T-helper 17 cell (primary cell): ENCODE measurements at places on chromosomes 2 and 18.

DNA sequence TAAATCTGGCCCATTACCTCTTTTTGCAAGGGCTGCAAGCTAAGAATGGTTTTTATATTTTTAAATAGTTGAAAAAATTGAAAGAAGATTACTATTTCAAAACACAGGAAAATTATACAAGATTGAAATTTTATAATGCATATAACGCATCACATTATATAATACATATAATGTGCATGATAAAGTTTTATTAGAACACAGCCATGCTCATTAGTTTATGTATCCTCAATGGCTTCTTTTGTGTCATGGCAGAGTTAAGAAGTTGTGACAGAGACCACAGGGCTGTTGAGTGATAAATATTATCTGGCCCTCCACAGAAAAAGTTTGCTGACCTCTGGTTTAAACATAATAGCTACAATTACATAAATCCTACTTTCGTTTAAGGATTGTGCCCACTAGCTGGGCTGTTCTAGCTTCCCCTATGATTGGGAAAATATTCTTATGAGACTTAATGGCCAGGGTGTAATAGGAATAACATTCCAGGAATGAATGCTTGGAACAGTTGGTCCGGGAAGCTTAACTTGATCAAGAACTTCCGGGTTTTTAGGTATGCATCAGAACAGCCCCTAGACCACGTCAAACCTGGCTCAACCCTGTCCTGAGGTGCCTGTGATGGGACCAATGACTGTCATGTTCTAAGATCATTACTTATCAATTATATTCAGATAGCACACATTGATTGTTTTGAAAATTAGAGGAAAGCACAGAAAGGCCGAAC is 98.7 kb upstream of the LPIN2 start:
- no peaks in the 10 kb centered on the region for H3K4me1 ChIP-seq
- no peak for DNase-seq
- H3K36me3 ChIP-seq, result peaks cover 3% of the 10 kb centered on the region
- H3K27me3 ChIP-seq, result peaks cover 4% of the 10 kb centered on the region
- H3K4me3 ChIP-seq, result no peak overlapping the region

GRCh38 chr2:170341684-170342623 is 164.0 kb downstream of the MYO3B start:
- no peaks in the 10 kb centered on the region for H3K36me3 ChIP-seq
- H3K27me3 ChIP-seq, result peaks cover 20% of the 10 kb centered on the region
- H3K4me3 ChIP-seq, result no peak overlapping the region
- peak overlapping the region; percentile 8 for H3K27ac ChIP-seq

DNA sequence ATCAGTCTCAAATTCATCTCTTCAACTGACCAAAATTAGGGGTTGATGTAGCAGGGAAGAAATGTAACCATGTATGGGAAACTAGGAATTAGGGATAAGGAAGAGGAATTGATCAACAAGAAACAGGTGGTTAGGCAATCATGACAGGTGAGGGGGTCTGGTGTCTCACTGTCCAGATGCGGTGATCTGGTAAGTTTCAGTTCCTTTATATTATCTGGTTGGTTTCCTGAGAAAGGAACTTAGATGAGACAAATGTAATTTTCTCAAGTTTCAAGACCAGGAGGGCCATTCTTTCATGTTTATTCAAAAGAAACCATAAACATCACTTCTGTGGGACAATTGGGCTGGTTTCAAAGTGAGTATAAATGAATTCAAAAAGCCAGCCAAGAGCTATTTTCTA is 306.2 kb upstream of the KCNJ3 start:
- no peak for DNase-seq
- H3K27me3 ChIP-seq, result no peaks in the 10 kb centered on the region
- no peaks in the 10 kb centered on the region for H3K36me3 ChIP-seq
- no peak overlapping the region for H3K27ac ChIP-seq
- H3K4me1 ChIP-seq, result no peaks in the 10 kb centered on the region
- H3K4me3 ChIP-seq, result no peak overlapping the region

DNA sequence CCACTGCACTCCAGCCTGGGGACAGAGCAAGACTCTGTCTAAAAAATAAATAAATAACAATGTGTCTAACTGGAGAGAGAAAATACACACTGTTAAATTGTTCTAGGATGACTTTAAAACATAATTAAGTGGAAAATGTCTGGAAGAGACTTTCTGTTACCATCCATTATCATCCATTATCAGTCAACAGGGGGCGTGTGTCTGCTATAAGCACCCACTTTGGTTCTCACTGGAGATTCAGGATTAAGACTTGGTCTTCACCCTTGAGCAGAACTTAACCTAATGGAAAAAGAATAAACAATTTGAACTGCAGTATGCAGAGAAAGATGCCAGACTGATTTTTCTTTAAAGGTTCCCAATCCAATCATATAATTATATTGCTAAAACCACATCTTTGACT is 999.8 kb upstream of the GYPC start:
- no peak overlapping the region for H3K4me3 ChIP-seq
- H3K27me3 ChIP-seq, result no peaks in the 10 kb centered on the region
- no peaks in the 10 kb centered on the region for H3K4me1 ChIP-seq
- no peak overlapping the region for H3K27ac ChIP-seq
- no peak for DNase-seq

DNA sequence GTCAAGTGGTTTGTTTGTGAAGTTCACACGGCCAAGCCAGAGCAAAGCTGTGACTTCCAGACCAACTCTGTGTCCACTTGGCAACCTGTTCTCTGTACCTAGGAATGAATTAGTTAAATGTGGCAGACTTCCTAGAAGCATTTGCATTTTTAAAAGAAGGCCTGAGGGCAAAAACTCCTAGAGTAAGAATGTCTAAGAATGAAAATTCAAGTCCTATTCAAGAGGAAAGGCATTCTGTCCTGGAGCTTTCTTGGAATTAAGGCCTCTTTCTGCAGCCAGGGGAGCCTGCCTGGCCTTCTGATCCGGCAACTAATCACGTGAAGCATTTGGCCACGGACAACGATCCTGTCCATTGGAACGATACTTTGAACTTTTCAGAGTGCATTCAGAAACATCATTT is 155.0 kb downstream of the SETBP1 start:
- peaks cover 2% of the 10 kb centered on the region for H3K36me3 ChIP-seq
- no peak for DNase-seq

- no peak overlapping the region for H3K27ac ChIP-seq
- no peak for DNase-seq
- H3K27me3 ChIP-seq, result peaks cover 26% of the 10 kb centered on the region
Observed at GRCh38 chr2:128777196-128778035, 458.7 kb upstream of the HS6ST1 start.

GRCh38 chr2:113858764-113859163 is 31.1 kb upstream of the ACTR3 start:
- peaks cover 13% of the 10 kb centered on the region for H3K4me1 ChIP-seq
- no peak overlapping the region for H3K27ac ChIP-seq
- no peak for DNase-seq
- H3K36me3 ChIP-seq, result peaks cover 12% of the 10 kb centered on the region

DNA sequence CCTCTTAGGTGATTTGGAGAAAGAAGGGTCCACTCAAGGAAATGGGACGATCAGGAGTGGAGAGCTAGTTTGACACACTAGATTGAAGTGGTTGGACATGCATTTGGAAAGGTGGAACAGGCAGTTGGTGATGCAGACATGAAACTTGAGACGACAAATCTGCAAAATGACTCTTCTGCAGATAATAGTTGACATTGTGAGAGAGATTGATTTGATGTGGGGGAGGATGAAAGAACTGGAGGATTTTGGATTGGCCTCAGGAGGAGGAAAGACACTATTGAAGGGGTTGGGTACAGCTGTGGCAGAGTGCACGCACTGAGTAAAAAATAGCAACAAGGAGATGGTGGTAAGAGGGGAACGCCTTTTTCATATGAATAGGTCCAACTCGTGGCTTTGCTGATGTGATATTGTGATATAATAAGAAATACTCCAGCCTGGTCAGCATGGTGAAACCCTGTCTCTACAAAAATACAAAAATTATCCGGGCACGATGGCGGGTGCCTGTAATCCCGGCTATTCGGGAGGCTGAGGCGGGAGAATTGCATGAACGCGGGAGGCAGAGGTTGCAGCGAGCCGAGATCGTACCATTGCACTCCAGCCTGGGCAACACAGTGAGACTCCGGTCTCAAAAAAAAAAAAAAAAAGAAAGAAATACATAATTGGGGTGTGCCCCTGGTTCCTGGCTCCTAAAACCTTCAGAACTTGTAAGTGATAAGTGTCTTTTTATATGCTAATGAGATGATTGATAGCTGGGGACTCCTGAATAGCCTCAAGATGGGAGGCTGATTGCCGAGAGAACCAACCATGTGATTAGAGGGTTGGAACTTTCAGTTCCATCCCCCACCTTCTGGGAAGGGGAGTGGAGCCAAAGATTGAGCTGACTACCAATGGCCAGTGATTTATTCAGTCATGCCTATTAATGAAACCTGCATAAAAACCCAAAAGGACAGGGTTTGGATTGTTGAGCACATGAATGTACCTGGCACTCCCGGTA is 9.7 kb downstream of the TTLL4 start:
- peaks cover 10% of the 10 kb centered on the region for H3K36me3 ChIP-seq
- no peak for DNase-seq
- H3K4me3 ChIP-seq, result no peak overlapping the region
- no peaks in the 10 kb centered on the region for H3K27me3 ChIP-seq
- H3K27ac ChIP-seq, result no peak overlapping the region

DNA sequence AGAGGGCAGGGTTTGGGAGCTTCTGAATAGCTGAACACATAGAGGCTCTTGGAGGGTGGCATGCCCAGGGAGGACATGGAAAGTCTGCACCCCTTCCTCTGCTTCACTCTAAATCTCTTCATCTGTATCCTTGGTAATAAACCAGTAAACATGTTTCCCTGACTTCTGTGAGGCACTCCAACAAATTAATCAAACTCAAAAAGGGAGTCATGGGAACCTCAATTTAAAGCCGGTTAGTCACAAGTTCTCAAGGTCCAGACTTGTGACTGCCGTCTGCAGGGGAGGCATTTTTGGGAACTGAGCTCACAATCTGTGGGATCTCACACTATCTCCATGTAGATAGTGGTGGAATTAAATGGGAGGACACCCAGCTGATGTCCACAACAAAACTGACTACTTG is 33.1 kb upstream of the STON1 start:
- no peak for DNase-seq
- H3K36me3 ChIP-seq, result peaks cover 5% of the 10 kb centered on the region
- no peaks in the 10 kb centered on the region for H3K27me3 ChIP-seq
- no peak overlapping the region for H3K27ac ChIP-seq

- H3K4me3 ChIP-seq, result no peak overlapping the region
- H3K27ac ChIP-seq, result no peak overlapping the region
Observed at GRCh38 chr2:78118037-78118436, 595.9 kb upstream of the LRRTM4 start.

DNA sequence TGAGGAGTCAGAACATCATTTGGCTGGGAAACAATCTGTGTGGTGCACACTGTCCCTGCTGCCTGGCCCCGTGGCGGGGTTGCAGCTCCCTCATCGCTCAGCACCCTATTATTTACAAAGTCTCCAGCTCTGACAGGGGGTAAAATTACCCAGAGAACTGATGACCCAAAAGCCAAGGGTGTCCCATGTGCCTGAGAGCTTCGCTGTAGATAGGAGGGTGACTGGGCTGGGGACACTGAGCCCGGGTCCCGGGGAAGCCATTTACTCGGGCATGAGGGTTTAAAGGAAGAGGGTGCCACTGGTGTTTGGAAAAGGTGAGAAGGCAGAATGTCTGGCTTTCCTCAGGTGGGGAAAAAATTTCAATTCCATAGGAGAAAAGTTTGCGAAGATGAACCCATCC is 48.2 kb upstream of the EML6 start:
- H3K4me1 ChIP-seq, result peaks cover 17% of the 10 kb centered on the region
- H3K27ac ChIP-seq, result no peak overlapping the region
- no peak overlapping the region for H3K4me3 ChIP-seq
- no peaks in the 10 kb centered on the region for H3K36me3 ChIP-seq
- peaks cover 18% of the 10 kb centered on the region for H3K27me3 ChIP-seq
- no peak for DNase-seq

DNA sequence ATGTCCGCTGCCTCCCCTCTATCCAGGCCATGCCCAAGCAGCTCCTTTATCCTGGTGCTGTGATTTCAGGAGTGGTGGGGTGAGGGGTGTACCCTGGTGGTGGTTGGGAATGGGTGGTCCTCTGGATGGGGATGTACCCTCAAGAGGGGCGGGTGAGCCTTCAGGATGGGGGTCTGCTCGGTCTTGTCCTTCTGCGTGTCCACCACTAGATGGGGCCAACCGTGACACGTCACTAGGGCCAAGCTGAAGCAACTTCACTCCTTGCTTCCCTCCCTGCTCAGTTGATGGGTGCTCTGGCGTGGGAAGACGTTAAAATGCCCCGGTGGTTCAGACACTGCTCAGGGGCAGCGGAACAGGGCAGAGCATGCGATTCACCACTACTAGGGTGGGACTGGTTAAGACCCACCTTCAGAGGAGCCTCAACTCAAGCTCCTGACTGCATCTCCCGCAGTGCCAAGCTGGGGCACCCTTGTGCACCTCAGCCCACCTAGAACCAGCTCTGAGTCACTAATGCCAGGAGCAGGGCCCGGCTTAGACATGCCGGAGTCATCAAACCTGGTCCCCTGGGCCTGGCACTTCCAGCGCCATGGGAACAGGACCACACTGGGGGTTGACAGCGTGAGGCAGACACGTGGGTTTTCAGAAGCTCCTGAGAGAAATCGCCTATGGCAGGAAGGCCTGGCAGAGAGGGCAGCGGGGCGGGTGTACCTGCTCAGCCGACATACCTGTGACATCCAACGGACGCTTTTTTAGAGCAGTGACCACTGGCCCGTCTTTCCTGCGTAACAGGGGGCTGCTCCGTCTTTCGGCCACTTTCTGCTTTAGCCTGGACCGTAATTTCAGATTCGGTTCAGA is 256.7 kb downstream of the HDAC4 start:
- DNase-seq, result no peak
- H3K36me3 ChIP-seq, result peaks cover 8% of the 10 kb centered on the region
- H3K4me1 ChIP-seq, result peaks cover 5% of the 10 kb centered on the region
- no peaks in the 10 kb centered on the region for H3K27me3 ChIP-seq
- no peak overlapping the region for H3K4me3 ChIP-seq

GRCh38 chr2:233029321-233029720 is 3.2 kb upstream of the NEU2 start:
- H3K4me3 ChIP-seq, result no peak overlapping the region
- no peaks in the 10 kb centered on the region for H3K36me3 ChIP-seq
- DNase-seq, result no peak
- no peaks in the 10 kb centered on the region for H3K4me1 ChIP-seq
- no peaks in the 10 kb centered on the region for H3K27me3 ChIP-seq
- peak overlapping the region; percentile 37 for H3K27ac ChIP-seq

GRCh38 chr2:70596739-70597138 is 43.1 kb upstream of the TGFA start:
- peaks cover 29% of the 10 kb centered on the region for H3K27me3 ChIP-seq
- peaks cover 4% of the 10 kb centered on the region for H3K4me1 ChIP-seq
- H3K36me3 ChIP-seq, result peaks cover 2% of the 10 kb centered on the region
- DNase-seq, result no peak
- H3K4me3 ChIP-seq, result no peak overlapping the region
